ENCODE measurements at places on chromosomes 1 and 21.

DNA sequence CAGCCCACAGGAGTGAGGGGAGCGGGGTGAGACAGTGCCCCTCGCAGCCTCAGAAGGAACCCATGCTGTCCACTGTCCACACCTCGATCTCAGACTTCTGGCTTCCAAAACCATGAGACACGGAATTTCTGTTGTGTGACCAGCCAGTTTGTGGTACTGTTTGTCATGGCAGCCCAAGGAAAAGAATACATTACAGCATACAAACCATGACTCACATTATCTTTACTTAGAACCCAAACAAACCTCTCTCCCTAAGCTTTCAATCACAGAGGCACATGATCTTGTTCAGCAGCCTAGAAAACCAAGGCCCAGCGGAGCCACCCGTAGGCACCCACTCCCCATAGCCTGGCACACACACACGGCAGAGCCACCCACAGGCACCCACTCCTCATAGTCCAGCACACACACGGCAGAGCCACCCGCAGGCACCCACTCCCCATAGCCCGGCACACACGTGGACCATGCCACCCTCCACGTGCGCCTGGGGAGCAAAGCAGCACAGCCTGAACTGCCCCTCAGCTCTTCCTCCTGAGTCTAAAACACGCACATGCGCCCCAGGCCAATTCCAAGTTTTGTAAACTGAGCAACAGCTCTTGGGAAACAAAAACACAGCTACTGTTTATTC is 458 bp upstream of the KRTAP10-4 start:
- DNase-seq: no peak

GRCh38 chr1:3530926-3531818 is 76.7 kb downstream of the ARHGEF16 start:
- DNase-seq: no peak

DNA sequence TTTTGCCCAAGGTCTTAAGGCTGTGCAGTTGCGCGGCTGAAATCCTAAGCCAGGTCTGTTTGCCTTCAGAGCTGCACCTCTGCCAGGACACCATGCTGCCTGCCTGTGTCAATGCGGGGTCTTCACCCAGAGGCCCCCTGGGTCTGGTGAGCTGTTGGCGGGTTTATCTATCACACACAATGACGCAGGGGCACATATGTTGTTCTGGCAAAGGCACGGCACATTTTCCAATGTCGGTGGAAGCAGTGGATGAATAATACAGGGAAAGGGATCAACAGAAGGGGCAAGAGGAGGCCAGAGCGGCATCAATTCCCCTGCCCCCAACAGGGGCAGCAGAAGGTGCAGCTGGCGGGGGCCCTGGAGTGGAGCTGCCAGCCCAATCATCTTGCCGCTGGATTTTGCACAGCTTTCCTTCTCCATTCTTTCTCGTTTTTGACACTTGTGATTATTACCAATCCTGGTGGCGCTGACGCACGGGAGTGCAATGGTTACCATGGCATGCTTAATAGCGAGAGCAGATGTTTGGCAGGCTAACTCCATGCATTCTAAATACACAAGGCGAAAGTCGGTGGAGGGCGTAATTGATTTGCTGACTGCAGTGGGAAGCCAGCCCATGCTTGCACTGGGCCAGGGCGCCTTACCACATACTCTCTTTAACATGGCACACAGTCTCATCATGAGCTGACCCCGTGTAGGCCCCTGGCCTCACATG is 45.8 kb upstream of the CYP2J2 start:
- DNase-seq: no peak

DNA sequence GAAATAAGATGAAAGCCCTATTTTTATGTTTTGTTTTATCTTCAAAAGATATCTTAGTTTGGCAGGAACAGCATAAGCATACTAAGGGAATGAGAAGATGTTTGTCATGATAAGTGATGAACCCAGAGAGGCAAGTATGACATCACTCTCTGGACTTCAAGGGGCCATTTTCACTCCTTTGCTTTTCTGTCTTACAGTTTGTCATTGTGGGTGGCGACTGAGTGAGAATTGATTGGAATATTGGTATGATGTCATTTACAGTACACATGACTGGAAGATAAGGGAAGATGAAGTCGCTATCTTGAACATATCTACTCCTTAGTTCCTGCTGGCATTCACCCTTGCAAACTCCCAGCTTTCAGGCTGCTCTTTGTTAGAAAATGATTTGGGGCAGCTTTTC is 258.1 kb upstream of the RAB4A start:
- DNase-seq: no peak

DNA sequence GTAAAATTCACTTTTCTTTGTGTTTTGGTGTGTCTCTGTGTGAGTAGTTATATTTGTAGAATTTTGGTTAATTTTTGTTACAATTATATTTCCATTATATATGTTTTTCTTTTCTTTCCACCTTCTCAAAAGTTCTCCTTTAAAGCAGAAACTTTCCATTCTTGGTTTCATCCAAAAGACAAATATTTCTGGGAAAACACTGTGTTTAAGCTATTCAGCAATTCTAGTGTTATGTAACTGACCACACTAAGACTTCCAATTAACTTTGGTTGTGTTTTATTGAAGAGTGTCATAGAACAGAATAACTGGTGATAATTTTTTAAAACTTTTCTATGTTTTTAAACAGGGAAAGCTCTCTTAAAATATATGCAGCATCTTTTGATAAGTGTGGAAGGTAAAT is 13.6 kb upstream of the RGL1 start:
- no peak for DNase-seq
